Karpas-422 (cell line): ENCODE measurements at places on chromosomes 4 and X. TPM values are rescaled to one million over a fixed set of nuclear protein-coding genes. Genes with fewer than 3 reads are reported as not detected.

GRCh38 chr4:137735561-137736104 is 203.3 kb upstream of the PCDH18 start:
- no peak for DNase-seq

DNA sequence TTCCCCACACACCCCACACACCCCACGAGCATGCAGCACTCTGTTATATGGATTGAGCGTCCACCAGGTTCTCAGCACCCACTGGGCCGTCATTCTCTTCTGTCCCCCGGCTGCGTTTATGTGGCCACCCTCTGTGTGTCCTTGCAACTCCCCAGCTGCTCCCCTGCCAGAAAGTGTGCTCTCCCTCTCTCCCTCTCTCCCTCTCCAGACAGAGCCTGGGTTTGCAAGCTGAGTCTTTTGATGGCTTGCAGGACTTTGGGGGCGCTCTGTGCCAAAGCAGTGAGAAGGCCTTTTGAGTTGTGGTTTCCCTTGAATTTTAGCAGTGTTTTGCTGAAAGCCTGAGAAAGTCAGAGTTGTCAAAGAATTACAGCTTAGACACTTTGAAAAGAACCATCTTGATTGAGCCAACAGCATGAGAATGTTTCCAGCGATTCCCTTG is 173.5 kb downstream of the DCLK2 start:
- DNase-seq = no peak

DNA sequence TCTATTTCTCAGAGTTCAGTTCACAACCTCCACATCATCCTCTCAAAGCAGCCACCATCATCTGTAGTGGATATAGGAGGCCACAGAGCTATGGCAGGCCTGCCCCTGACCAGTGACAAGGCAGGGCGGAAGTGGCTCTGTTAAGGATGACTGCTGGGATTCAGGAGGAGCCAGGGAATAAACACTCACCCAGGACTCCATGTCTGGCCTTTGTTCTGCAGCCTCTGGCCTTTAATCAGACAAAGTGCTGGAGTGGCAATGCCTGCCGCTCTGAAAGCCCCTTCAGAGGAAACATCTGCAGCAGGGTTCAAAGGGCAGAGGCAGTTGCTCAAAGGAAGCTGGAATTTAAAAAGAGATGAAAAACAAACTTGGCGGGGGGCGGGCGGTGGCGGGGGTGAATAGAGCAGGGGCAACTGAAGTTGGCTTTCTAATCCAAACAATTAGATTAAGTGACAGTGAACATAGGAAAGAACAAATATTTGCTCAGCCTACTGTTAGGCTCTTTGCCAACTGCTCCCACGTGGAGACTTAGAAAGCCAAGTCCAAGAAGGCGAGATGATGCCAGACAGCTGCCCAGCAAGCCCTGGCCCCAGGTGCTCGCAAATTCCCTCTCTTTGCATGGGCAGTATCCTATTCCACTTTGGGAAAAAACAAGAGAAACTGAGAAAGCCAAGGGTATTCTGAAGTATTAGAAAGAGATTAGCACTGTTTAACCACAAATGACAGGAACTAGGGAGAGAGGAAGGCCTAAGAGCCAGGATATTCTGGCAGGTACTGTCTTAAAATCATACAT is 5.5 kb downstream of the MPP1 start:
- DNase-seq = no peak

The POU3F4 gene
- total RNA-seq = not detected in 2 replicates

DNA sequence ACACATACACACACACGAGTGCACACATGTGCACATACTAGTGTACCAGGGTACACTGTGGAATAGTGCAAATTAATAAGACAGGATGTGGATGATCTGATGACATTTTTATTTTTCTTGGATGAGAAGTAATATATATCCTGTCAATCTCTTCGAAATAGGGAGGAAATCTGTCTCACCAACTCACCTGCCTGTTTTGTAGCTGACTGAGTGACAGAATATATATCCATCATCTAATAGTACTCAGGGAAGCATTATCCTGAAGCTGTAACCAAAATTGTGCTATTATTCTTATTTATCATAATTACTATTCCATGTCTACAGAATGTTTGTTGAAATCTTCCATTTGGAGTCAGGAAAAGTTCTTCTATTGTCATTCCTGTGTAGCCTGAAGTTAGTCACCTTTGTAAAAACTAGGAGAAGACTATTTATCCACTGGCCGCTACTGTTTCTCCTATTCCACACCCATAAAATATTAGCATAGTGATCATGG is 888.0 kb downstream of the TRAM1L1 start:
- no peak for DNase-seq

The HTN3 gene
- total RNA-seq = not detected in 2 replicates

DNA sequence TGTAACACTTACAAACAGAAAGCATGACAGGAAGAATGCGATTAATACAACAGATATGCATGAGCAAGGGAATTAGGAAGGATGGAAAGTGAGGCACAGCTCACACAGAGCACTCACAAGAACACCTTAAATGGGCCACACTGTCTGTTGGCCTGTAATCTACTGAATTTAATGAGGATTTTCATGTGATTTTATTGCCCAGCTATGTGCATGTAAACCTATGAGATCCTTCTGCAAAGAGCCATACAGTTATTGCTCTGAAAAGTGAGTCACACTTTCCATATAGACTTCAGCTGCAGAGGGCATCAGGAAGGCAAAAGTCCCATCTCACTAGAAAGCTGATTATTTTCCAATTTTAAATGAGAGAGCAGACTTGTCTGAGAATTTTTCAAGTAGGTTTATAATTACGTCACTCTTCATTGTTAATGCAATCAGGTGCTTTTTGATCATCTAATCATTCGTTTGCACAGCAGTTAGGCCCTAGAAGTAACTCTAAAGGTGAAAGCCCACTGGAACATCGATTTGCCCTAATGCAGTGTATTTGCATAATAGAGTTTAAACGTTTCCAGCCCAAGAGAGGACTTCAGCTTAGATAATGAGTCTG is 832.7 kb upstream of the INTU start:
- no peak for DNase-seq

GRCh38 chrX:100643212-100643611 is 787 bp upstream of the SRPX2 start:
- no peak for DNase-seq

DNA sequence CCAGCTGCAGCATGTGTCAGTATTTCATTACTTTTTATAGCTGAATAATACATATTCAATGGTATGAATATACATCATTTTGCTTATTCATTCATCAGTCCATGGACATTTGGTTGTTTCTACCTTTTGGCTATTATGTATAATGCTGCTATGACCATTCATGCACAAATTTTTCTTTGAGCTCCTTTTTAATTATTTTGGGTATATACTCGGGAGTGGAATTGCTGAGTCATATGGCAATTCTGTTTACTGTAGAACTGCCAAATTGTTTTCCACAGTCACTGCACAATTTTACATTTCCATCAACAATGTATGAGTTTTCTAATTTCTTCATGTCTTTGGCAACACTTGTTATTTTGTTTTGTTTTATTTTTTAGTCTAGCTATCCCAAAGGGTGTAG is 405.9 kb upstream of the PITX2 start:
- DNase-seq = no peak

The SCML2 gene
- total RNA-seq = not detected in 2 replicates

GRCh38 chr4:24584211-24584850 is at the start of gene DHX15:
TSS of gene DHX15 (minus strand) at chr4:24584554. CDS start at chr4:24584393, 161 bp downstream.
- peak; percentile 97 for DNase-seq

The C4orf50 gene
- total RNA-seq = 0.19 and 0.32 TPM in 2 replicates

The SHOX gene
- total RNA-seq = 0.36 TPM in 1 of 2 replicates, not detected in the other

- DNase-seq = no peak
Measured at GRCh38 chr4:155877971-155878370, 11.9 kb upstream of the ASIC5 start.

DNA sequence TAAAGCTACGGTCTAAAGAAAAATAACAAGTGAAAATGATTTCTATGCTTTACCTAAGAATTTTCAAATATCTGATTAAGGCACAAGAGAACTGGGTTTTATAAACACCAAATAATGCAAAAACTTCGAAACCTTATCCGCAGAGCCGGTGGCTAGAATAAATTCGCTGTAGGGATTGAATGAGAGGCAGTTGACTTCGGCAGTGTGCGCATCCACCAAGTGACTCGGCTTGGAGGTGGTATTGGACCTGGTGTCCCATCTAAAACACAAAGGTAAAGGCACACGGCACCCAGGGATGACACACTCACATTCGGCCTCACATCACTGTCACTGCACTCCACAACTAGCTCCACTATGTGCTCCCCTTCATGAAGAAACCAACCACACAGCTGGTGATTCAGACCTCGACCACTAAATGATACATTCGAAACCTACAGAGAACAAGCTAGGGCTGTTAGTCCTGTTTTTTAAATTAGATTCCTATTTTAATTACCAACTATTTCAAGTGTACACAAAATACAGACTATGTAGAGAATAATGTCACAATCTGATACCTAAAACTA is 17.5 kb downstream of the RBBP7 start:
- DNase-seq = no peak

DNA sequence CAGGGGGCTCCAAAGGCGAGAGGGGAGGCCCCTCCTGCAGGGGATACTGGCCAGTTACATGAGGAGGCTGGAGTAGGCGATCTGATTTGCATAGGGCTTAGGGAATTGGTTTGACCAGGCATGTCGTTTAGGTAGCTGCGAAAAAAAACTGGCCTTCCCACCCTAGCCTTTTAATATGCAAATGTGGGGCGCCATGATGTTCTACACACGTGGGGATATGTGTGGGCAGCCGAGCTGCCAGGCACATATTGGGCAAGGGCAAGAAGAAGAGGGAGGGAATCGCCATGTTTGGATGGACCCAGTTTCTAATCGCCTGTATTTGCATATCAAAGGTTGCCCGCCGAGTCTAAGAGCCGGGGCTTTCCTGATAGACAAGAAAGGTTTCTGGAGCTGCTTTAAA is 121.3 kb downstream of the PRKX start:
- DNase-seq = no peak

GRCh38 chrX:19865567-19866363 is 21.6 kb downstream of the SH3KBP1 start:
- peak; percentile 63 for DNase-seq

DNA sequence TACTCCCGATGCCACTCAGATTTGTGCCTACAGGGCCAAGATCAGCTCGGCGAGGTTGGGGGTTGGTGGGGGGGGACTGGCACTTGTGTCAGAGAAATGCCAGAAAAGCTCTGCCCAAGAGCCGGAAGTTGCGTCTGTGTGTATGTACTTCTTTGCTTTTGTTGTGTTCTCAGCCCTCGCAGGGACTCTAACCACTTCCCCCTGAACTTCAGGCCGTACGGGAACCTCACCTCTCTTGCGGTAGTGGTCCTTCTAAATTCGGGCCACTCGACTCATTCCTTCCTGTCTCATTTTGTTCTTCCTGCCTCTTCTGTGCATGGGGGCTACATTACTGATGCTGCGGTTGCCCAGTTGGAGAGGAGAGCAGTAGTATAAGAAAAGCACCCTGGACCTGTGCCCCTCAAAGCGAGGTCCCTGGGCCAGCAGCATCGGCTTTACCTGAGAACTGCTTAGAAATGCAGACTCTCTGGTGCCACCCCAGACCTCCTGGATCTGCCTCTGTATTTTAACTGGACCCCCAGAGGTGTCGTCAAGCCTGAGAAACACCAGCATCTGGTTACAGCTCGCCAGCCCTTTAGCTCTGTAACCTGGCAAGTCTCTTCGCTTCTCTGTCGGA is 146.3 kb upstream of the RPS6KA3 start:
- DNase-seq = no peak

The MYOZ2 gene
- not detected in 2 replicates for total RNA-seq

DNA sequence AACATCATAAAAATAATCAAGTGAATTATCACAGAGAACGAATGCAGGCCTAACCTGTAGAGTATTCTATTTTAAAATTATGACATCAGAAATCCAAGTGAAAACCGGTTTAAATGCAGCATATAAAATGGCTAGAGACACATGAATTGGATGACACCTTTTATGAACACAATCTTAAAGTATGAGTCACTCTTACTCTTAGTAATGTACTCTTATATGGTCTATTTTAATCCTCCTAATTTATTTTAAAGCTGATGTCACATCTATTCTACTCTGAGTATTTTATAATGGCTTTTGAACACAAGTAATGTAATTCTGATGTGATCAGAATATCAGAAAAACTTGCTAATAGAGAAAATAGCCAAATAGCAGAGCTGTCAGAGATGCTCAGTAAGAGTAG is 161.4 kb upstream of the RADX start:
- DNase-seq = no peak

DNA sequence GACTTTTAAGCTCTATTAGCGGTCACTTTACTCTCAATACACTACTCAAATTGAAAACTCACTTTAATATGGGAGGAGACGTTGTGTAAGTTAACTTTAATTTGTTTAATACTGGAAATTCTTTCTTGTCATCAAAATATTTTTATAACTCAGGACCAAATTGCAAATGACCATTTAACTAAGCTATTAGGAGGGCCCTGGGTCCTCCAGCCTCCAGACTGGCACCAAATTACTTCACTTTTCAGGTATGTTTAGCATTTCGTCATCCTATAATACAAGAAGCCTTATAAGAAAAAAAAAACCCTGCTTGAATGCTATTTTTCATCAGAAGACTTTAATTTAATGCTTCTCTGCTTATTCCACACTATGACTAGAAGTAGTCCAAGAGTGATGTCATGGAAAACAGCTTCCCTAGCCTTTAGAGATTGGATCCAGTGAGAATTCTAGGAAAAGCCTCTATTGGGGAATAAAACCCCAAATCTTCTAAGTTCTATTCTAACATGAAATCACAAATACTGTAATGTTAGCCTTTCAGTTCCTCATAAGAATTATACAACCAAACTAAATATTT is 6.6 kb downstream of the KLHL15 start:
- no peak for DNase-seq

- peak; percentile 80 for DNase-seq
Measured at GRCh38 chr4:87848622-87849351, 16.0 kb downstream of the MEPE start.

The HTRA3 gene
- not detected in 2 replicates for total RNA-seq

DNA sequence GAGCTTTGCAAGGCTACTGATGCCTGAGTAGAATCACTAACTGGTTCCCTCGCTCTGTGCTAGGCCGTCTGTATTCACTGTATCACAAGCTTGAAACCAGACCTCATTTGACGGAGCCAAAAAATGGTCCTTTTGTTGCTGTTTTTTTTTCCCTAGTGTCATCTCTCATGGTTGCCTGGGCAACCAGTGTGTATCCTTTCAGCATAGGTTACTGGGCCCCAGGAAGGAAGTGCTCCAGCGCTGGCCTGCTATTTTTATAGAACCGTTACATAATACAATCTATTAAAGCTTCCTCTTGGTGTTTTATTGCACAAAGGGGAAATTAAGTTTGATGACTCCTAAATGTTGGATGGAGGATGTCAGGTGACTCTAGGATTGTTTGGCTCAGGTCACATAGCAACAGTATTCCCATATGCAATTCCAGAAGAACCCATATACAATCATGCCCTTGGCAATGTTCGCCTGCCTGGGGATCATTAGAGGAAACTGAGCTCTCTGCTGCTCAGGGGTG is 220.4 kb downstream of the SPRY1 start:
- no peak for DNase-seq

GRCh38 chrX:30489323-30489722 is 88.2 kb downstream of the TASL start:
- DNase-seq = peak; percentile 45

The MAGEA11 gene
- not detected in 2 replicates for total RNA-seq
